ENCODE measurements at places on chromosomes 5 and 9.

GRCh38 chr5:93053825-93054224 lies 527.2 kb downstream of the NR2F1-AS1 start:
- DNase-seq: no peak

DNA sequence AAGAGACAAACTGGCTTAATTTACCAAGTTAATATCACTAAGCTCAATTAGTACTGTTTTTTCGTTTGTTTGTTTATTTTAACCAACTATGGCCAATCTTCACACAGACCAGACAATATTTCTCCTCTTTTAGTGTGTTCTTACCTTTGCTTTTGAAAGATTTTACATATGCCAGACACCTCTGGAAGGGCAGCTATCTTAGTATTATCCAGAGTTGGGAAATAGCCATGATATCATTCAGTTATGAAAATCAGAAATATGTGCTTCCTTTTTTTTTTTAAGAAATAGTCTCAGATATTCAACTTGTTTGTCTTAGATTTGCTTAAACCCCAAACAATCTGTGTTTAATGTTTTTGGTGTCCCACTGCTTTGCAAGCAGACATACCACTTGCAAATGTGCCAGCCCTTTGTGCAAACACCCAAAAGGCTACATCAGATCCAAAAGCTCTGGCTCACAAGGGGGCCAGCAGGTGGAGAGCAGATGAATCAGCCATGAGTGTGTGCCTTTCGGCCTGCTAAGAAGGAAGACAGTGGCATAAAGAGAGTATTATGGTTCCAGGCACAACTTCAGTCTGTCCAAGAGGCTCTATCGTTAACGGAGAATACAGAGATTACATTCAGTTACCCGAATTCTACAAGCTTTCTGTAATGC lies 147.6 kb downstream of the EFNA5 start:
- DNase-seq: no peak

DNA sequence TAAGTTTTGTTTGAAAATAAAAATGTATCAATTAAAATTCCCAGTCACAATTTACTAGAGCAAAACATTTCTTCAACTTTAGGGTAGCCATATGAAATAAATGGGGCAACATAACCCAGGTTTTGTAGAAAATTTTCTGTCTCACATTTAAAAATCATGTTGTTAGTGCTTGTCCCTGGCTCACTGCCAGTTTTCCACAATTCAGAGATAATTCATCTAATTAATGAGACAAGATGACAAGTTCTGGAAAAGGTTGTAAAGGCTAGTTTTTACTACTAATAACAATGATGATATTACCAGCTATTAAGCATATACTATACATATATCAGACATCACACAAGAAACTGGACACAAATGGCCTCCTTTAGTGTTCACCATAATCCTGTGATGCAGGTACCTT lies 45.9 kb downstream of the MEGF9 start:
- no peak for DNase-seq

DNA sequence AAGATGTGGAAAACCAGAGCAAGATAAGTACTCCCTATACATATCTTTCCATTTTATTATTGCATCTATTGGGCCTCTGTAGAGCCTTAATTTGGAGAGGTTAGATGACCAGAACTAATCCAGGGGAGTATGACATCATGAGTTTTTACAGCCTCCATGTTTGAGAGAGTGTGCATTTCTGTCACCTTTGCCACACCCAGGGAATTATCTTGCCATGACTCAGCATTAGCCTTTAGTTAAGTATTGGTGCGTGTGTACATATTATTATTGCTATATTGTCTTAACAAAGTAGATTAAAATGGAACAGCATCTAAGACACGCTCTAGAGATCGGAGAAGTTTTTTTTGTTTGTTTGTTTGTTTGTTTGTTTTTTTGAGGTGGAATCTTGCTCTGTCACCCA lies 27.6 kb downstream of the DIMT1 start:
- DNase-seq: no peak

- DNase-seq: no peak
Observed at GRCh38 chr9:99181206-99181605, 40.5 kb downstream of the ALG2 start.

GRCh38 chr9:133990366-133991213 lies 1.5 kb downstream of the VAV2 start:
- DNase-seq: no peak

GRCh38 chr5:78766412-78766762 lies 117.8 kb upstream of the LHFPL2 start:
- no peak for DNase-seq

GRCh38 chr5:96481009-96481786 lies 48.1 kb upstream of the PCSK1 start:
- no peak for DNase-seq

All from NCI-H2081 treated with DMSO at 0.1 percent for 48 hours (cell line).